SK-N-SH (cell line): ENCODE measurements at places on chromosomes 13 and 19.

DNA sequence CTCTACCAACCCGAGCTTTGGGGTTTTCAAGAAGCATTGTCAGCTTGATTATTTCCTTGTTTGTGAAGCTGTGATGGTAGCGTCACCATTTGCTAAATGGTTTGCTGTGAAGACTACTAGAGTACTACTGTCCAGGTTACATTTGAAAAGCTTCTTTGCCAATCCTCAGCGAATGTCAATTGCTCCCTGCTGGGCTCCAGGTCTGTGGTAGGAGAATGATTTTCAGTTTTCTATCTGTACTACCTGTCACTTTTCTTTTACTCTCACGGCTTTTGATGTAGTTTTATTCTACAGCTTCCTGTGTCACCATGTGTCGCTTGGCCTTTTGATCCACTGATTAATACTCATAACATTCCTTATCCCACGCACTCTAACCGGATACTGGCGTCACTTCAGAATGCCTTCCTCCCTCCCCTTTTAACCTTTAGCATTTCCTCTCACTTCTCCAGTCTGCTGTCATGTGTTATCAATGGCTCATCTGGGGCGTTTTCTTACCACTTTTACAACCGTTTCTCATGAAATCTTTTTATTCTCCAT lies 7.5 kb upstream of the GPR183 start:
- DNase-seq: no peak

DNA sequence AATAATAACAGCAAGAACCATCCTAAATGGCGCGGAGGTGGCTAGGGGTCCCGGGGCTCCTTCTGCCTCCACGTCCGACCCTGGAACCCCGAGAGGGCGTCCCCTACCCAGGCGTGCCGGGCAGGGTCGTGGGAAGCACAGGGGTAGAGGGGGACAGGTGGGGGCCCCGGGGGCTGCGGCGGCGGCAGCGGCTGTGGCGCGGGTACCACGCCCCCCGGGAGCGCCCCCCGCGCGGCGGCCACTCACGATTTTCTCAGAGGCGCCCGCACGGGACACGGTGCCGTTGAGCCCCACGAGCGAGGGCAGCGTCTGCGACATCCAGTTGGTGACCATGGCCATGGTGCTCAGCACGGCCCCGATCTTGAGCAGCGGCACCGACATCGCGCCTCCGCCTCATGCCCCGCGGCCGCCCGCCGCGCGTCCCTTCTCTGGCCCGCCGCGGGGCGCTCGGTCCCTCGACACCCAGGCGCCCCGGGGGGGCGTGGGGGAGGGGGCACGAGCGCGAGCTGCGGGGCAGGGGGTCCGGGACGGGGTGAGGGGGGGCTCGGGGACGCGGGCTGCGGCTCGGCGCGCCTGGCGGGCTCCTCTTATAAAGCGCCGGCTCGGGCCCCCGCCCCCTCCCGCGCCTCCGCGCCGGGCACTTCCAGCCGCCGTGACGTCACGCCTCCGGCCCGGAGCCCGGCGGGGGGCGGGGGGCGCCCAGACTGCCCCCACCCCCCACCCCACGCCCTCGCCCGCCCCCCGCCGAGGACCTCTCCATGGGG lies 22.9 kb downstream of the OLFM2 start:
- peak; percentile 90 for DNase-seq

DNA sequence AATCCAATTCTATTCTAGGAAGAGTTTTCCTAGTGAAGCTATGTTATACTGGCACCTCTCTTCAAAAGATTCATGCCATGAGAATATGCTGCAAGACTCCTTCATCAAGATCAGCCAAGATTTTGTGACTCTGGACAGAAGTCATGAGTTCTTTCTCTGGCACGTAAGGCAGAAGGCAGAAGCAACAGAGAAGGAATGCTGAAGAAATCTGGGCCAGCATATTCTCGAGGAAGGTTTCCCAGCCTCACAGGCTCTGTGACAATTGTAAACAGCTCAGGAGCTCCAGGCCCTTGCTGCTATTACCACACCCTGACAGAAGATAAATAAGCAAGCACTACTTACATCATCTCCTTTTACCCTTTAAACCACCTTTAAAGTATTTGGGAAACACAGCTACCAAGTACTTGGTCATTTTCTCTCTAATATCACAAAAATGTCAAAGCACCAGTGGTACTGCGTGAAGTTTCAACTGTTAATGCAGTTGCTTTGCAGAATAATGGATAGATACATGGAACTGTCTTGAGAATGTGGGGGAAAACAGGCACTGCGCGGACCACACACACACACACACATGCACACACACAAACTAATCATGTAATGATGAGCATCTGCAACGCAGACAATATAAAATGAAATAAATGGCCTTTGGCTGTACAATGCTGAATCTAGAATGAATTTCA lies 55.4 kb downstream of the INTS6 start:
- peak; percentile 3 for DNase-seq

- DNase-seq: no peak
Observed at GRCh38 chr13:111993691-111994090, 73.3 kb upstream of the SOX1 start.

DNA sequence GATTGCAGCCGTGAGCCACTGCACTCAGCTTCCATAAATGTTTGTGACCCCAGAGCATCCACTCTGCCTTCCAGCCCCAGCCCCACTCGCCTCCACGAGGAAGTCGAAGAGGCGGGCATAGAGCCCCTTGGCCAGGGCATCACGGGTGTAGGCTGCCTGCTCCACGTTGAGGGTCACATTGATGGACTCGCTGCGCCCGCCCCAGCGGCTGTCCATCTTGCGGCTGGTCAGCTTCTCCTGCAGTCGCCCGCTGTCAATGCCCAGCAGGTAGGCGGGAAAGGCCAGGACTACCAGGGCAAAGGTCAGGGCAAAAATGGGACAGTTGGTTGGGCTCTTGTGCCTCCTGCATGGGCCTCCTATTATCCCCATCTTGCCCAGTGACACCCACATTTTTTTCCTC lies 27.2 kb downstream of the MYO1F start:
- no peak for DNase-seq

- DNase-seq: no peak
Observed at GRCh38 chr13:89577301-89577700, 1770.2 kb upstream of the MIR17HG start.

DNA sequence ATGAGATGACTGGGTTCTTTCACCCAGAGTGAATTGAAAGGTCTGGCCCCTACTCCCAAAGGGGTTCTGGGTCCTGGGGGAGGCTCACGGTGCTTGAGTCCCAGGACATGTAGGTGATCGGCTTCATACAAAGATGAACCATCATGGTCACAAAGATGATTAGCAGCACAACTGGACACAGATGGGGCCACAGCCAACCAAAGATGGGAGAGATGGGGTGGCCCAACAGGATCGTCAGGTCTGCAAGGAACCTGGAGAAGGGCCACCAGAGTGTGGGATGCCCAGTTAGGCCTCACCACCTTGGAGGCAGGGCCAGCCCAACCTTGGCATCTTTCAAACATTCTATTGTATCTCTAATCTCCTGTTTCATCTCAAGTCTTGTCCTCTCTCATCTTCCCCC lies 34.5 kb downstream of the SLC6A16 start:
- DNase-seq: no peak

DNA sequence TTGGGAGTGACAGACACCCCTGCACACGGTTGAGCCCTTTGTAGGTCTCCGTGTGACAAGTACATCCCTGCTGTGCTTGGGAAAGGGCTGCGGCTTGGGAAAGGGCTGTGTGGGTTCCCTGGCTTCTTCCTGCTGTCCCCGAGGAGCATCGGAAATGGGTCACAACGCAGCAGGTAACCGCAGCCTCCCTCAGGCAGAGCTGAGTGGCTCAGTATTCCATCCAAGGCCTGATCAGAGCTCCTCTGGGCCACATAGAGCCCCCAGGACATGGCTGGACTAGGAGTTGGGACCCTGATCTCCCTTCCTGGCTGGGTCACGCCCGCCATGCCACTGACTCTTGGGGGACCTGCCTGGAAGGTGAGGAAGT lies 16.3 kb downstream of the TECR start:
- DNase-seq: no peak

DNA sequence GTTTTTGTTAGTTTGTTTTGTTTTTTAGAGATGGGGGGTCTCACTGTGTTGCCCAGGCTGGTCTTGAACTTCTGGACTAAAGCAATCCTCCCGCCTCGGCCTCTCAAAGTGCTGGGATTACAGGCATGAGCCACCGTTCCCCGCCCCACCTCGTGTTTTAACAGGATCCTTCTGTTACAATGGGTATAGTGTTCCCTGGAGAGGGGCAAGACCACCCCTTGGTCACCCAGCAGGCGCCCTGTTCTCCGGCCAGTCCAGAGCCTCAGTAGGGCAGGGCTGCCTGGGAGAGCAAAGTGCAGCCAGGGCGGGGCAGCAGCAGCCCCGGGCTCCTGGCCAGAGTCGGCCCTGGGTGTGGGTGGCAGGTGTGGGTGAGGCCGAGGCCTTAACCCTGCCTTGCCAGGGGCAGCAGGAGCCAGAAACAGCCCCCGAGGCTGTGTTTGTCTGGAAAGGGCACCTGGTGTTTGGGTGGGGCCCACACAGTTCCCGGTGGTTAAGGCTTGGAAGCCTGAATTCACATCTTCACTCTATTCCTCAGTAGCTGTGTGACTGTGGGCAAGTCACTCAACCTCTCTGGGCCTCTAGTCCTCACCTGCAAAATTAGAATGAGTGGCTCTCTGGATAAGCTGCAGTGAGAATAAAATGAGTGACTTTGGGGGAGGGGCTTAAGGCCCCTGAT lies 7.2 kb downstream of the VASP start:
- no peak for DNase-seq

GRCh38 chr19:19207637-19208572 lies 3.9 kb upstream of the NCAN start:
- no peak for DNase-seq

- DNase-seq: no peak
Observed at GRCh38 chr19:53555352-53555751, 17.4 kb downstream of the ZNF331 start.

- peak; percentile 38 for DNase-seq
Observed at GRCh38 chr13:62320129-62321108, 904.8 kb upstream of the PCDH20 start.

- no peak for DNase-seq
Observed at GRCh38 chr13:114044486-114044885, 70.6 kb upstream of the C13orf46 start.

DNA sequence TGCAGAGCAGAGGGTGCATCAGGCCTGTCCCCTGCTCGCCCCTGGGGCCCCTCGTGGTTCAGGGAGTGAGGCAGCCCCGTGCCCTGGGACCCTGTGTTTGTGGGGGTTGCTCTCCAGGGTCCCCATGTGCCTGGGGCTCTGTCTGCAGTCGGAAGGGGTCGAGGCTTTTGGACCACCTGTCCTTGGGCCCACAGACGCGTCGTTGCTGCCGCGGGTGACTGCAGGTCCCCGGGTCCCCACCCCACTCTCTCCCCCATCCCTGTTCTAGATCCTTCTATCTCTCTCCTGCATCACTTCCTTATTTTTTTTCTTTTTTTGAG lies 1.9 kb downstream of the PCSK4 start:
- no peak for DNase-seq

GRCh38 chr13:89925107-89925506 lies 1422.4 kb upstream of the MIR17HG start:
- DNase-seq: peak; percentile 37

GRCh38 chr13:101346942-101347728 lies 69.2 kb downstream of the NALCN start:
- no peak for DNase-seq

- DNase-seq: peak; percentile 87
Observed at GRCh38 chr13:109700176-109700575, 86.2 kb downstream of the IRS2 start.

- DNase-seq: no peak
Observed at GRCh38 chr13:80605716-80606115, 264.8 kb upstream of the SPRY2 start.

DNA sequence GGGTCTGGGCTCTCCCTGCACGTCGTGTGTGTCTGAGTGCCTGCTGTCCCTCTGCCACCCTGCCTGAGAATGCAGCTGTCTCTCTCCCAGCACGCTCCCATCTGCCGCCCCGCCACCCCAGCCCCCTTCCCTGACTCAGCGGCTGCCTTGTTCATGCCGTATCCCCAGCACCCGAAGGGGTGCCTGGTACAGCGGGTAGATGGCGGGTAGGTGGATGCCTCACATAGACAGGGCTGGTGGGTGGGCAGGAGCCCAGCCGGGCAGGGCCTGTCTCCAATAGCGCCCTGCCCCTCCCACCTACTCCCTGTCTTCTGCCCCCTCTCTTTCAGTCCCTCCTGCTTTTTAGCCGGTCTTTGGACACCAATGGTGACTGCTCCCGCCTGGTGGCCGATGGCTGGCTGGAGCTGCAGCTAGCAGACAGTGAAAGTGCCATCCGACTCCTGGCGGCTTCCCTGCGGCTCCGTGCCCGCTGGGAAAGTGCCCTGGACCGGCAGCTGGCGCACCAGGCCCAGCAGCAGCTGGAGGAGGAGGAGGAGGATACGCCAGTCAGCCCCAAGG lies 30.3 kb downstream of the DHX34 start:
- DNase-seq: no peak

DNA sequence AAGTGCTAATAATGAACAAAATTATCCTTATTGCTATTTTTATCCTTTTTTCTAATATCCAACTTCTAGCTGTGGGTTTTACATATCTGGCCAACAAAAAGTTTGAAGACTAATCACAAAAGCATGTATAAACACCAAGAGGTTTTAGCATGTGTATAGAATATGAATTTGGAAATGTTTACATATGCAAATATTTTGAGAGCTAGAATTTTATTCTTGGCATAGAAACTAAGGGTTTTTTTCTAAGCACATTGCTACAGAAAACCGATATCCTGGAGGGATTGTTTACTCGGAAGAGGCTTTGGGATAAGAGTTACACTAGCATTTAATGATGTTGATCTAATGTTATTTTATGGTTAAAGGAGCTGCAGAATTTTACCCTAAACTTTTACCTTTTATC lies 392.1 kb downstream of the EFNB2 start:
- DNase-seq: no peak

DNA sequence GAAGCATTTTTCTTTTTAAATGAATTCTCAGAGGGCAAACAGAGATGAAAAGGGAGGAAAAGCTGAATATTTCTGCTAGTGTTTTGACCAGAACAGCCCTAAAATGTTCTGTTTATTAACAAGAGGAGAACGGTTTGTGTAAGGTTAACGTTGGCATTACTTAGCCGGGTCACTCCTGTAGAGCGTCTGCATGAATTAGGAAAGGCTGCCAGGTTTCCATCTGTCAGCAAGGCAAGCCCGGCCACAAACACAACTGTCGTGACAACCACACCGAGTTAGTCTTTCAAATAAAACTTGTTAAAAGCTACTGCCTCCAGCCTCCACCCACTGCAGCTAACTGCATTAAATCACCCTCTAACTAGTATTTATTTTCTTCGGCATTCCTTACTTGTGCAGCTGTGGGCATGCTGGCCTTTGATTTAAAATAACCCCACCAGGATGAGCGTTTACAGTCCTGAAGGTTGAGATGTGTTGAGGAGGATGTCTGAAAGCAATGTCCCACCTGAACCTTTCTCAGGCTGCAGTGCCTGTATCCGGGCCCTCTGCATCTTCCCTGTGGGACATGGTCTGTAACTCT lies 527.9 kb downstream of the FGF9 start:
- DNase-seq: no peak

DNA sequence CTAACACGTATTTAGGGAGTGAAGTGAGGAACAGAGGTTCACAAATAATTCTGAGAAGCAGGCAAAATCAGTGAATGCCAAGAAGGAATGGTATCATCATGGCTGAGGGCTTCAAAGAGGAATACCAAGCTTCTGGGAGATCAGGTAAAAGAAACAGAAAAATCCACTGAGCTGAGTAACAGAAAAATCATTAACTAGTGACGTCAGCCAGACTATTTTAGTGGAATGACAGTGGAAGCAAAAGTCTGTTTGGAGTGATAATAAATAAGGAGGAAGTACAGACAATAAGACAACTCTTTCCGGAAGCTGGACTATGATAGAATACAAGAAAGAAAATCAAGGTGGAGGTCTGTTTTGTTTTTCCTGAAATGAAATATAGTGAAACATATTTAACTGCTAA lies 83.5 kb downstream of the SACS start:
- DNase-seq: no peak

GRCh38 chr13:74767050-74767449 lies 632.8 kb upstream of the KLF12 start:
- DNase-seq: no peak
